ENCODE measurements at places on chromosomes 13 and 19. TPM values are rescaled to one million over a fixed set of nuclear protein-coding genes. Genes with fewer than 3 reads are reported as not detected.

Gene TUBB4A
- 7.5 TPM for total RNA-seq

Gene C1QTNF9
- not detected for total RNA-seq

Gene PHF11
- 23.1 TPM for total RNA-seq

Gene RASIP1
- total RNA-seq = 5.2 TPM

DNA sequence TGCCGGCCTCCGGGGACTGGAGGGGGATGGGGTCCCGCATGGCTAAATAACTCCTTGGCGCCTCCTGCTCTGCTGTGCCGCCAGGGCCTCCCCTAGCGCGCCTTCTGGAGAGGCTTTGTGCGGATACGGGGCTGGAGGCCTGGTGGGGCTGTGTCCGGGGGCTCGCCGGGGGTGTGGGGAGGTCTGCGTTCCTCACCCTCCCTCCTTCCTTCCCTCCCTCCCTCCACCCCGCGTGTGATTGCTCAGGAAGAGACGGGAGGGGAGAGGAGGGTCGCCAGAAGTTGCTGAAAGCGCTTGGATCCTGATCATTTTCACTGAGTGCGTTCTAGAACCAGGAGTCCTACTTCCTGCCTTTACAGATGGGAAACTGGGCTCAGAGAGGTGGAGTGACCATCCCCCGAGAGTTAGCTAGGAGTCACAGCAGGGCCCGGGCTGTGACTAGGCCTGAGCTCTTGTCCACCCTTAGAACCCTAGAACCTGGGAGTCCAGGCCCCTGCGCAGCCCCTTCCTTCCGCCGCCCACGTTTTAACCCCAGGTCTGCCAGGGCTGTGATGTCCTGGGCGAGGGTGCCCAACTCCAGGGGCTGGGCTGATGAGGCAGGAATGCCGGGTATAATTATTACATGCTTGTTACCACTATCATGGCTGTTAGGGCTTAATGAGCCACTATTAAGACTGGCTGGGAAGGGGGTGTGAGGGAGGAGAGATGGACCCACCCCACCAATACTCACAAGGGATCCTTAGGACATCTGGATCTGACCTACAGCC lies 782 bp upstream of the JUND start:
- DNase-seq = no peak

DNA sequence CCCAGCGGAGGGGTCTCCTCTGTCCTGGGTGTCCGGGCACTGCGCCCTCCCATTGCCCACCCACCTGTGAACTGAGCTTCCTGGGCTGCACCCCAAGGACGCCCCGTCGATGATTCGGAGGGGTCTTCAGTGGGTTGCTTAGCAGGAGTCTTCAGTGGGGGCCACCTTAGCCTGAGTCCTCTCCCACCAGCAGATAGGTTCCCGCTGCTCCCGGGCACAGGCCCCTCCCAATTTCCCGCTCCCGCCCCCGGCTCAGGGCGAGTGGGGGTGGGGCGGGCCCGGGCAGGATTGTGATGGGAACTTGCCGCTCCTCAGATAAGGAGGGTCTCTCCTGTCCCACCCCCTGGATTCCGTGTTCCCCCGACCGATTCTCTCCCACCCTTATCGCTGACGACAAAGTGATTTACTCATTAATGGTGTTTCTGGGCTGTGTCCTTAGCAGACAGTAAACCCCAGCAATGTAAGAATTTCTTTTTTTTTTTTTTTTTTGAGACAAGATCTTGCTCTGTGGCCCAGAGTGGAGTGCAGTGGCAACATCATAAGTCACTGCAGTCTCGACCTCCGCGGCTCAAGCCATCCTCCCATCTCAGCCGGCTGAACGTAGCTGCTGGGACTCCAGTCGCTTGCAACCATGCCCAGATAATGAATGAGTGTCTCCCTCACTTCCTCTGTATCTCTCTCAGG lies 655 bp upstream of the S1PR5 start:
- DNase-seq = peak; percentile 88

GRCh38 chr13:43693639-43694038 lies 93.1 kb downstream of the ENOX1 start:
- DNase-seq = no peak

- DNase-seq = peak; percentile 80
Measured at GRCh38 chr19:55149078-55150003, at the start of gene TNNT1. Gene TNNT1 (minus strand): TSS chr19:55149206. CDS start chr19:55147157, 2,049 bp downstream.

DNA sequence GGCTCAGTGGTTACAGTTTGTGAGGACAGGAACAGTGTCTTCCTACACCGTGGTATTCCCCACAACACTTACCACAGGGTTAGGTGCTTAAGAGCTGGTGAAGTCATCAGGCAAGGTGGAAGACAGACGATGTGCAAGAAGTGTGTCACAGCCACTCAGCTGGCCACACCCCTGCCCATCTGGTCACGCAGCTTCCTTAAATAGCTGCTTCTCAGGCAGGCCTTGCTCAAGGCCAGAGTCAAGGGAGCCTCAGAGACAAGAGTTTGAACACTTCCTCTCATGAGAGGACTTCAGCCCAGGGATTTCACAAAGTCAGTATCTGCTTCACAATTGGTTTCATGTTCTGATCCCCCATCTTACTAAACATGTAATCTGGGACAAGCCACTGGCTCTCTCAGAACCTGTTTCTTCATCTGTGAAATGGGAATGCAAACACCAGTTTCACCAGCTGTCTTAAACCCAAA lies 80.3 kb upstream of the FRY start:
- no peak for DNase-seq

GRCh38 chr19:52665529-52665928 lies 27.4 kb upstream of the ZNF83 start:
- no peak for DNase-seq

GRCh38 chr19:55526216-55527196 lies 10.4 kb downstream of the SBK2 start:
- DNase-seq = peak; percentile 89

DNA sequence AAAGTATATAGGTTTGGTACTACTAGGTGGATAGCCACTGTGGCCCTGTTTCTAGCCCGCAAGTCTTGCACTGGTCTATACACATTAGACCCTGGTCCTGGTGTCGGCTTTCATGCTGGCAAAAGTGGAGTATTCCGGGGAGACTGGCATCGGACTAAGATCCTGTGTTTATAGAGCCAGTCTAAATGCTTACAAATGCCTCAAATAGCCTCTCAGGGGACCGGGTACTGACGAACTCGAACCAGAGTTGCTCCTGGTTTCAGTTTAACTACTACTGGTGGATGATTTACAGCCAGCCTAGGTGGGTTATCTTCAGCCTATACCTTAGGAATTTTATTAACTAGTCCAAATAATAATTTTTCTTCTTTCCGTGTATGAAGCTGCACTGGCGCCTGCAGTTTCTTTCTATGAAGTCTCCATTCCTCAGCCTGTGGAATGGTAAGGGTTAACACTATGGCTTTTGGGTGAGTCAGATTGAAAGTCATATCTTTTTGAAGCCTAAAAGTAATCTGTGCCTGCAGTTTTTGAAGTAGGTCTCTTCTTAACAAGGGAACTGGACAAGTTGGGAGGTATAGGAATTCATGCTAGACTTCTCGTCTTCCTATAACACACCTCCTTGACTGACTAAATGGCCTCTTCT lies 51.3 kb downstream of the OR10H4 start:
- DNase-seq = no peak

GRCh38 chr13:77930430-77930829 lies 11.8 kb upstream of the EDNRB start:
- no peak for DNase-seq

GRCh38 chr19:16737911-16738310 lies 18.3 kb downstream of the NWD1 start:
- no peak for DNase-seq

DNA sequence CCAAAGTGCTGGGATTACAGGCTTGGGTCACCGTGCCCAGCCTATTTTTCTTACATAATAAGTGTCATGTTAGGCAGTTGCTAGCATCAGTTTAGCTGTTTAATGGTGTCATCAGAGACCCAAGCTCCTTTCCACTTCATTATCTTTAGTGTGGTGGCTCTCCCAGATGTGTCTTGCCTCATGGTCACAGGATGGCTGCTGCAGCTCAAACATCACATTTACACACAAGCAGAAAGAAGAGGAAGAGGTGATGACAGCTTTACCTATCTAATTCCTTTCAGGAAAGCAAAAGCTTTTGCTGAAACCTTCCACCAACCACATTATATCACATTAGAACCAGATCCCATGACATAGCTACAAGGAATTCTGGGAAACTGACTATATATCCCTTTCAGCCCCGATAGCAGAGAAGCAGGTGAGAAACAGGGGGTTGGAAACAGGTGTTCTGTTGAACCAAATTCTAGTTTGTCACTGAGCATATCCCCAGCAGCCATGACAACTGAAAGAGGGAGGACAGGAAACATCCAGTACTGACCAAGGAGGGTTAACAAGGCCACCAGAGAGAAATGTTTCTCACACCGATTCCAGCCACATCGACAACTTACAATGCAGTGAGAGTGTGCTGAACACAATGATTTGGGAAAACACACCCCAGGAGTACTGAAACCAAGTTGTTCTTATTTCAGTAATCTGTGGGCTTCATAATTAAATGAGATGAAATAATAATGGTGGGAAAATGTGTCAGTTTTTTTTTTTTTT lies 617.0 kb downstream of the UQCRFS1 start:
- DNase-seq = no peak

- no peak for DNase-seq
Measured at GRCh38 chr13:92136449-92137155, 738.2 kb downstream of the GPC5 start.

DNA sequence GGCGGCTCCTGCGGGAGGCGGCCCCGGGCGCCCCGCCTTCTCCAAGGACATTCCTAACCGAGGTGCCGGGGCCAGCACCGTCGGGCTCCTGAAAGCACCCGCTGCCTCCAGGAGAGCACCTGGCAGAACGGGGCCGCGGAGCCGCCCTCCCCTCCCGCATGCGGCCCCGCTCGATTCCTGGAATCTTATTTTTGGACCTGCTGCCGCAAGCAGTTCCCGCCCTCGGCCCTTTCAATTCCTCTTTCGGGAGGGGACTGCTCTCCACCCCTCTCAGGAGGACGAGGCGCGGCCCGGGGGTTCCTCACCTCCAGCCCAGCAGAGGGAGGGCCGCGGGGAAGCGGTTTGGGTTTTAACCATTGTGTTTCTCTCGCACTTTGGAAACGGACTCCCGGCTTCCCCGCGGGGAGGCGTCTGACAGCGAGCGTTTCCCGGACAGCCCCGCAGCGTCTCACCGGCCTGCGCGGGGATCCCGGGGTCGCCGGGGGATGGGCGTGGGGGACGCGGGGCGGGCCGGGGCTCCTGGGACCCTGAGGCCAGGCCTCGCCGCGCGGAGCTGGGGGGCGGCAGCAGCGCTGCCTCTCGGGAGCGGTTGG lies 849 bp downstream of the GAS6 start:
- peak; percentile 82 for DNase-seq

DNA sequence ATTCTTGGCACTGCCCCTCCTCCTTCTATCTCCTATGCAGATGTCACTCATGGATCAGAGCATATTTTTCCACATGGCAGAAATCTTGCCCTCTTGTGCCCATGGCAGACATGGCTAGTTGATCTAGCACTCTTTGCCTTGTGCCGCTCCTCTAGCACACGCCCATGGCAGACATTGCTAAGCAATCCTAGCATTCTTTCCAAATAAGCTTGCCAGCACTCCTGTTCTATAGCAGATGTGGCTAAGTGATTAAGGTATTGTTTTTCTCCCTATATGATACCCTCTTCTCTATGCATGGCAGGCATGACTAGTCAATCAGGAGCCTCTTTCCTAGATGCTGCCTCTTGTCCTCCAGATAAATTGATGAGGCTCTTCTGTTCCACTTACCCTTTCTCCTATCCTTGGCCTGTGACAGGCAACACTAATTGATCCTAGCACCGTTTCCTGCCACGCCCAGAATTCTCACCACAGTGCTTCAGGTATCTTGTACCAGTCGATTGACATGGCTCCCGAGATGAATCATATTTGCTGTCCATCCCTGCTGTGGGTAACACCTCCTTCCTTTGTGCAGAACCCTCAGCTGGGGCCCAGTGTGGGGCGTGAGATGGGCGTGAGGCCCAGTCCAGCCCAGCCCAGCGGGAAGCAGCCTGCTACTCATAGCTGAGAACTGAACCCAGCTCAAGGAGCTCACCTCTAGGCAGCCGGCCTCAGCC lies 26.9 kb downstream of the TMED1 start:
- DNase-seq = no peak

DNA sequence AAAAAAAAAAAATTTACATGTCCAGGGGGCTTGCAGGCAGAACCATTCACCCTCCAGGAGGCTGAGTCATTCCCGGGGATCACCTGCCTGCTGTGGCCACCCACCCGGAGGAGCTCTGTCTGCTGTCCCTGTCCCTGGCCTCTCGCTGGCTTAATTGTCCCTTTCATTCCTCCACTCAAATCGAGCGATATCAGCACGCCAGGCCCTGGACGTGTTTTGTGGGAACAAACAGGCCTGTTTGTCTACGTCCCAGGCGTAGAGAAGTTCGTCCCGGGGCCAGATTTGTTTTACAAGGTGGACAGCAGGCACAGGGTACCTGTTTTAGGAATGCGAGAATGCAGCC lies 21.2 kb downstream of the SULT2B1 start:
- no peak for DNase-seq

DNA sequence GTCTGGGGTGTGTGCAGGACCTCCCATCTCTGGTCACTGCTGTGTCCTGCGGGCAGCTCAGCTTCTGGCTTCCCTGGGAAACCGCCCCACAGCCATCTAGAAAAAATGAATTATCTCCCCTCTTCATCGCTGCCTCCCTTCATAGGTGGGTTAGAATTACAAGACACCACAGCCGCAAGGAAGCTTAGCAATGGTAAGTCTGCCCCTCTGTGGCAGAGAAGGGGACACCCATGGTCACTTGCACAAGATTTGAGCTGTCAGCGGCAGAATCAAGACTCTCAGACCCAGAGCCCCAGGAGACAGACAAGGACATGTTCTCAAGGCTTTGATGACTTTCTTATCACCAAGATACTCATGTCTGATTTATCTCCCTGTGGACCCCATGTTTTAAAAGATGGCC lies 110.8 kb upstream of the PABPC3 start:
- peak; percentile 79 for DNase-seq

GRCh38 chr19:1773184-1773583 lies 19.9 kb downstream of the ONECUT3 start:
- DNase-seq = no peak

- DNase-seq = peak; percentile 87
Measured at GRCh38 chr19:708154-709143, at the start of gene PALM. Gene PALM (plus strand): TSS chr19:708935. CDS start chr19:709147, 212 bp downstream.
